Fibroblast of the aortic adventitia (primary cell): ENCODE measurements at places on chromosomes 6 and 20. TPM values are rescaled to one million over a fixed set of nuclear protein-coding genes. Genes with fewer than 3 reads are reported as not detected.

DEFB121 gene
- total RNA-seq, result not detected in 2 replicates

GRCh38 chr6:90583836-90584481 is 2.9 kb downstream of the MAP3K7 start:
- DNase-seq, result no peak

TMEM170B gene
- 1.4 and 2.5 TPM in 2 replicates for total RNA-seq

CYP39A1 gene
- 0.63 and 4.7 TPM in 2 replicates for total RNA-seq

DNA sequence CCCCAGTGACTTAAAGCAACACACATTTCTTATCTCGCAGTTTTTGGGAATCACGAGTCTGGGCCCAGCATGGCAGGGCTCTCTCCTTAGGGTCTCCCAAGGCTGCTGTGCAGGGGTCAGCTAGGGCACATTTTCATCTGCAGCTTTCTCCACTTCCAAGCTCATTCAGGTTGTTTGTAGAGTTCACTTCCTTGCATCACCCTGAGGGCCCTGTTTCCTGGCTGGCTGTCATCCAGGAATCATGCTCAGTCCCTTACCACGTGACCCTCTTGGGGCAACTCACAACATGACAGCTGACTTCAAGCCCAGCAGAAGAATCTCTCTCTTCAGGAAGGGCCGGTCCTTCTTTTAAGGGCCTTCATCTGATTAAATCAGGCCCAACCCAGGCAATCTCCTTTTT is 21.3 kb downstream of the SNAP25 start:
- no peak for DNase-seq

DNA sequence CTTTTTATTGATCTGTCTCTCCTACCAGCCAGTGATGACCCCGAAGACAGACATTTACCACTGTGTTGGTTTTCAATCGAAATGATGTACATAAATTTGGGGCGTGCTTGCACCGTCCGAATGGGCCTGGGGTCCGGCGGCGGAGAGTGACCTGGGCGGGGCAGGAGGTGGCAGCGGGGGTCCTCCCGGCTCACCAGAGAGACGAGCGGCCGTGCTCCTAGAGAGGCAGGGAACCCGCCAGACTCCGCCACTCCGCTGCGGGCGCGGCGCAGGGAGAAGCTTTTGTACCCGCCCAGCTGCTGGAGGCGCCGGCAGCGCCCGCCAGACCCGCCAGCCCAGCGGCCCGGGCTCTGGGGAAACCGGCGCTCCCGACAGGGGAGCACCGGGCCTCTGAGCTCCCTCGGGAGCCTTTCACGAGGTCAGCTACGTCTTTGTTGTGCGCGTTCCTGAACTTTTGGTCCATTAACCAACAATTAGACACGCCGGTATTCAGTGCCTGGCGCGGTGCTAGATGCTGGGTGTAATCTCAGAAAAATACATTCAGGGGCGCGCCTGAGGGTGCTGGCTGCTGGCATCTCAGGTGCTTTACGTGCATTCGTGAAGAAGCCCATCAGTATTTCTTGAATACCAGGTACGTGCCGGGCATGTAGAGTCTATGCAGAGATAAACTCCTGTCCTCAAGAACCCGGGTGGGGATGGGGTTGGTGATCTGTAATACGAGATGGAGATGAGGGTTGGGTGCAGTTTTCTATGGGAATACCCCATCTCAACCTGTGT is at the start of gene PGBD1:
TSS of gene PGBD1 (plus strand) at position 285 of the 777 bp plus-strand sequence. CDS start 2,242 bp downstream, outside the sequence.
- peak; percentile 73 for DNase-seq
